GM13977 (cell line): ENCODE measurements at places on chromosomes 11 and 22.

- DNase-seq = no peak
These were observed 6.2 kb downstream of the PCSK7 start for GRCh38 chr11:117225553-117226170.

- no peak for DNase-seq
These were observed 24.6 kb upstream of the CARD18 start for GRCh38 chr11:105164208-105164607.

DNA sequence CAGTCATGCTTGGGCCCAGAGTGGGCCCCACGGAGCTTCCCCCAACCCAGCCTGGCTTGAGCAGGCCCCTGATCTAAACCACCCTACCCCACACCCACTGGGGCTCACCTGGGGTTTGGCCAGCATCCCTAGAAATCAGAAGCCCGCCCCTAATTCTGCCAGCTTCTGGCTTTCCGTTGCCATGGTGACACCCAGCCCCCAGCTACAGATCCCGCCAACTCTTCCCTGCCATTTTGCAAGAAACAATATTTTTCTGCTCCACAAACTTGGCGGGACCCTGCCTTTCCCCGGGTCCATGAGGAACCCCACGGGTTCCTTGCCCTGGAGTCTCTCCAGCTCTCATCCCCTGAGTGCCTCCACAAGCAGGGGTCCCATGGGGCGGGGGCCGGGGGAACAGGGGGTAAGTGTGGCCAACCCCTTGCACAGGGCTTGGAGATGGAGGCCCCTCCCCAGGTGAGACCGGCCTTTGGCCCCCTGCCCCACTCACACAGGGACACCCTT, 90.0 kb downstream of the CDKN1C start:
- no peak for DNase-seq

GRCh38 chr11:17574141-17575091, 27.4 kb downstream of the OTOG start:
- DNase-seq = no peak

- no peak for DNase-seq
These were observed 9.4 kb downstream of the LHFPL7 start for GRCh38 chr22:24937114-24937513.

DNA sequence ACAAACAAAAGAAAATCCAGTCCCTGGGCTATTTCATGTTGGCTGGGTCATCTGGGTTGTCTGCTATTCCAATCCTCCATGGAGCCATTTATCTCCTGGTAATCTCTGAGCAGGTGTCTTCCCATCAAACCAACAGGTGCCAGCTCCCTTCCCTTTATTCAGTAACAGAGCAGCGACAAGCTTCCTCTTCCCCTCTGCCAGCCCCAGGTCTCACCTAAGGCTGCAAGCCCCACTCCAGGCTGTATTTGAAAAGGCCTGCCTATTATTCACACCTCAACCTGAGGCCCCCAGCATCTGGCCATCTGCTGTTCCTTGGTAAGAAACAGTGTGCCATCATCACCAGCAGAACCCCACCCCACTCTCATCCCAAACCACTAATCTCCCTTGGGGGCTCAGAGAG, 436.2 kb downstream of the BUD13 start:
- no peak for DNase-seq

- DNase-seq = no peak
These were observed 43.1 kb downstream of the FDX1 start for GRCh38 chr11:110472858-110473257.

- no peak for DNase-seq
These were observed 614 bp upstream of the ASCL2 start for GRCh38 chr11:2271077-2271326.

DNA sequence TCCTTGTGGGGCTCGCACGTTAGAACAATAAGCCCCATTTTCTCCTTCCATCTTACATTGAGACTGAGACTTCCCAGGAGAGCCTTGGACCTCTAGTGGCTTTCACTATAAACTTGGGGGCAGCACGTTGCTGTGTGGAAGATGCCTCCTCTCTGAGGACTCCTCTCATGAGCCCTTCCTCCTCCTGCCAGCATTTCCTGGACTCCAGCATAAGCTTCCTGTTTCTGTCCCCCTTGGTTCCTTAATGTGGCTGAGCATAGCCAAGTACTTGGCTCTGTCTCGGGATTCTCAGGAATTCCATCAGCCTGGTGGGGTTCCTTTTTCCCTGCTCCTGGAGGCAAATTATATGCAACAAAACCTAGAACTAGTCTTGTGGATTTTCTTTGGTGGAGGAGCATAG, 38.8 kb upstream of the UBASH3B start:
- DNase-seq = no peak

- DNase-seq = no peak
These were observed 35.6 kb upstream of the JAM3 start for GRCh38 chr11:134033276-134033675.

GRCh38 chr11:35539256-35539655, 13.8 kb upstream of the PAMR1 start:
- DNase-seq = no peak

DNA sequence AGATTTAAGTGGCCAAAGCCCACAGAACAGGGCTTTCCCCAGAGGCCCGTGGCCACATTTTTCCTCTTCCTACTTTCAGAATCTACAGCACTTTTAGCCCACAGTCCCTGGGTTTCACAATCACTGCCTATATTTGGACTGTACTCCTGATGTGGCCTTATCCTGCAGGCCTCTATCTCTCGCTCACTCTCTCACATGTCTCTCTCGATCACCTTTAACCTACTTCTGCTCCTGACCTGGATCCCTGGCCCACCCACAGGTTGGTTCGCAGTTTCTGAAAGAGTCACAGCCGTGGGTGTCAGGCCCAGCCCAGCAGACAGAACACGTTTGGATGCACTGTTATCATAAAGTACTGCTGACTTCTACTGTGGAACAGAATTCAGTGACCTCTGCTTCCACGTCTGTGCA, 55.5 kb downstream of the LARGE1 start:
- no peak for DNase-seq

DNA sequence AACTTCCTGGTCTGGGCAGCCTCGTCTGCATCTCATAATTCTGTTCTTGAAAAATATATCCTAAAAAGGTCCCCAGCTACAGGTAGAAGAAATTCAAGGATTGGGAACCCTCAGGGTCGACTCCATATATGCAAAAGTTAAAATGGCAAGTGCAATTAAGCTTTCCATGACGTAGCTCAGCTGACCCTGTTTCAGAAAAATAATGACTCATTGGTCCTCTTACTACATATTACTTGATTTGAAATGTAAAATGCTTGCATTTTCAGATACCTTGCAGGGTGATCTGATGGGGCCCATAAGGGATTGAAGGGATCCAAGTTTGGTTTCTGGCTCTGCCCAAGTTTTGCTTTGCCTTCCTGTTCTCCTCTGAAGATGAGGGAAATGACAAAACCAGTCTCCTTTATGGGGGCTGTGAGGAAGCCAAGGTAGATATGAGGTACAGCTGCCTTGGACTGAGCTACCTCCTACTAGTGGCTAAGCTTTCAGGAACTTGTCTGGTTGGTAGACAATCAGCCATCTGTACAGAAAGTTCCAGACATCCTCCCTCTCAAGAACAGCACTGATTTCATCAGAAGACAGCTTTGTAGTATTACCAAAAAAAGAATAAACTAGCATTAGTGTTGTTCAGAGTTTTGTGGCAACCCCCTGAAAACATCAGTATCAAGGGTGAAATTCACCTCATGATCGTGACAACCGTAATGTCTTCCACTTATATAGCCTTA, 177.3 kb downstream of the DBX1 start:
- DNase-seq = no peak

DNA sequence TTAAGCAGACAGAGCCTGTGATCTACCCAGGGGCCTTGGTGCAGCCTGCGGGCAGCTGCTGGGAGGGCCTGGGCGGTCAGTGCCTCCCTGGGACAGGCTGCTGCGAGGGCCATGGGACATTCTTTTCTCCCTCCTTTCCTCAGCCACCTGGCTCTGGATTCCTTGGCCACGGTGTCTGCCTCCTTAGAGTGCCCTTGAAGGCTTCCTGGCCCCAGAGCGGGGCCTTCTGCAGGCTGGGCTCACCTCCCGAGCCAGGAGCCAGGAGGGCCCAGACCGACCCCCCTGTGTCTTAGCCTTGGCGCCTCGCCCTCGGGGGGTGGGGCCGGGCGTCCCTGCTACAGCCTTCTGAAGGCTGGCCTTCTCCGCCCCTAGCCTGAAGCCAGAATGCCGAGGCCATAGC, 231.2 kb downstream of the TBC1D22A start:
- DNase-seq = no peak

DNA sequence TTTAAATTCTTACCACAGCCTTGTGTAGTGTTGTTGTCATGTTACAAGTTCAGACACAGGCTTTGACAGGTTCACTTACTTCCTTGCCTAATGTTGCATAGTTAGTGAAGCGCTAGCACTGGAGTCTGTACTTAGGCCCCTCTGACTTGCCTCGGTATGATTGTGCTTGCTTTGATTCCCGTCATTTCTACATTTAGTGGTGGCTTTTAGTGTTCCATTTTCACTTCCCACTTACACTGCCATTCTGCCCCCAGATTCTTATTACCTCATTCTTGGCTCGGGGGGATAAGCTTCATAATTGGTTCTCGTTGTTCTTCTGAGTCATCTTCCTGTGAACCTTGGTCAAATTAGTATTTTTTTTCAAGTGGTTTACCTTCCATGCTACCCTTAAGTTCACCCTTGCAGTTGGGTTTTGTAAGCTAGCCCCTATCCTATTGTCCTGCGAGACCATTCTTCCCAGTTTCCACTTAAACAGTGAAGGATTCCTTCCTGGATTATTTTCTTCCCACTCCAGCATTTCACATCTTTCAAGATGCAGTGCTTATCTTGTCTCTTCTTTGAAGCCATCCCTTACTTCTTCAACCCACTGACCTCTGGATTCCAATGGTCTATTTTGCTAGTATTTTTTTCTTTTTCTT, 68.7 kb downstream of the DDX10 start:
- peak; percentile 32 for DNase-seq
